ENCODE measurements at places on chromosomes 11 and 22.

- DNase-seq: no peak
Observed at GRCh38 chr22:38305471-38306448, 11.5 kb downstream of the CSNK1E start.

DNA sequence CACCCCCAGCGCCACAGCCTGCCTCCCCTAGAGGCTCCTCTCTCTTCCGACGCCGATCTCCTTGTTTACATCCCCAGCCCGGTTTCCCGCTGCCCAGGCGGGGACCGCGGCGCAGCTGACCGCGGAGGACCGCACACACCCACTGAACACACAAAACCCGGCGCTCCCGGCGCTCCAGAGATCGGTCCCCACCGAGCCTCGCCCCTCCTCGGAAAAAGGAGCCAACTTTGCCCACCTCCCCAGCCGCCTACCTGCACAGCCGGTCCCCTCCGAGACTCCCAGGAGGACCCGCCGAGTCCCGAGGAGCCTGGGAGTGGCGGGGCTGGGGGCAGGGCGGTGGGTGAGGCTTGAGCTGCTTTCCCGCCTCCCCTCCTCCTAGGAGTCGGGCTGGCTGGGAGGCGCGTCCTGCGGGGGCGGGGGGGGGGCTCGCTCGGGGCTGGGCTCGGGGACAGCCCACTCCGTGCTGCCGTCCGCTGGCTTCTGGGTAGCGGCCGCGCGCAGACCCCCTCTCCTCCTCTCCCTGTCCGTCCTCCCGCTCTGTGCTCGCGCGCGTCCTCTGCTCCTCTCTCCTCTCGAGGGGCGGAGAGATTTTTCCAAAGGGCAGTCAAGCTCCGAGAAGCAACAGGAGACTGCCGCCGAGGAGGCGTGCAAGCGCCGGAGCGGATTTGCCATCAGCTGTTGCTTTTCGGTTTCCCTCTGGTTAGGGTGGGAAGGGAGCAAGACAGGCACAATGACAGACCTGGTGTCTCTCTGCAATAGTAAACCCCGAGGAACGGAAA is at the start of gene FXYD6:
FXYD6 (minus strand) TSS at position 318 of the 779 bp plus-strand sequence. CDS start 33,882 bp downstream, outside the sequence.
- DNase-seq: no peak

DNA sequence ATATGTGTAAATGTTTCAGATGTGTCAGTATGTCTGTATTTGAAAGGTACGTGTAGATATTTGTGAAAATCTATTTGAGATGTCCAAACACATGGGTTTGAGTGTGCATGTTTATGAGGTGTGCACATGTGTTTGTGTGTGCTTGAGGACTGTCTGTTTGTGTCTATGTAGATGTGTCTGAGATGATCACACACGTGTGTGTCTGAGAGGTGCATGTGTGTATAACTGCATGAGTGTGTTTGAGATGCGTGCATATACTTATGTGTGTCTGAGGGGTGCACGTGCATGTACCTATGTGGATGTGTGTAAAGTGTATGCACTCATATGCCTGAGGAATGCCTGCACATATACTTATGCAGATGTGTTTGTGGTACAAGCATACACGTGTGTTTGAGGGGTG is 584.4 kb downstream of the BUD13 start:
- DNase-seq: no peak

GRCh38 chr11:20367313-20367948 is 3.9 kb downstream of the HTATIP2 start:
- no peak for DNase-seq

- no peak for DNase-seq
Observed at GRCh38 chr11:45799562-45799961, 5.4 kb upstream of the SLC35C1 start.

DNA sequence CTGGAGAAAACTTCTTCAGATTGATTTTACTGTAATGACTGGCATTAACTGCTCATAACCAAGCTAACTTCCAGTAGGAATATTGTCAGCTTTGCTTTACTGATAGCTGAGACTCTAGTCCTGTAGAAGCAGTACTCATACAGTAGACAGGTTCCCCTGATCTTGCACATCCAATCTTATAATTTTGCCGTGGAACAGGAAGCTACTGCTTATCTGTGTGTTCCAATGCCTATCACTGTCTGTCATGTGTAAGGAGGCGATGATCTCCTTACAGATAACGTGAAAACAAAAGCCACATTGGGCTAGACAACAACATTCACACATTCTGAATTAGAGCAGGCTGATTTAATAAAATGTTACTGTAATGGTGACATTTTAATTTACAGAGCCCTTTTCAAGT is 13.2 kb downstream of the HSD17B12 start:
- no peak for DNase-seq

DNA sequence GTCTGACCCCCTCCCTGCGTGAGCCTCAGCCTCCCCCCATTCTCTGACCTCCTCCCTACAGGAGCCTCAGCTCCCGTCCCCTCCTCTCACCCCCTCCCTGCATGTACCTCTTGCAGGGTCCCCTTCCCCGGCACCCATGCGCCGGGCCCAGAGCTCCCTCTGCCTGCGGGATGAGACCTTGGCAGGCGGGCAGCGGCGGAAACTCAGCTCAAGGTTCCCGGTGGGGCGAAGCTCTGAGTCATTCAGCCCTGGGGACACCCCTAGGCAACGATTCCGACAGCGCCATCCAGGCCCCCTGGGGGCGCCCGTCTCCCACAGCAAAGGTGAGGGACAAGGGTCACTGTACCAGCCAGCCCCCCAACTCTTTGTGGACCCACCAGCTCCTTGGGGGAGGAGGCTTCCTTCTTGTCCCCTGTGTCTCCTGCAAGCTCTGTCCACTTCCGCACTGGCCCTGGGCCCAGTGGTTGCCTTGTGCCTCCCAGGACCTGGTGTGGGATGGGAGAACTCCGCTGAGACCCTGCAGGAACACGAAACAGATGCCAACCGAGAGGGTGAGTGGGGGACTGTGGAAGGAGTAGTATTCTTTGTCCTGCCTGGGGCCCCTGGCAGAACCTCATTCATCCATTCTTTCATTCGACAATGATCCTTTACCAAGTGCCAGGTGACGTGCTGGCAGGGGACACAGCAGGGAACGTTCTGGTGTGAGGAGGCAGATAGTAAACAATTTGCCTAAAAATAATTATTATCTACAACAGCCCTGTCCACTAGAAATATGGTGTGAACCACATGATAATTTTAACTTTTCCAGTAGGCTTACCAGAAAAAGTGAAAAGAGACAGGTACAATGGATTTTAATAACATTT is 3.7 kb upstream of the RPS6KA4 start:
- DNase-seq: no peak

DNA sequence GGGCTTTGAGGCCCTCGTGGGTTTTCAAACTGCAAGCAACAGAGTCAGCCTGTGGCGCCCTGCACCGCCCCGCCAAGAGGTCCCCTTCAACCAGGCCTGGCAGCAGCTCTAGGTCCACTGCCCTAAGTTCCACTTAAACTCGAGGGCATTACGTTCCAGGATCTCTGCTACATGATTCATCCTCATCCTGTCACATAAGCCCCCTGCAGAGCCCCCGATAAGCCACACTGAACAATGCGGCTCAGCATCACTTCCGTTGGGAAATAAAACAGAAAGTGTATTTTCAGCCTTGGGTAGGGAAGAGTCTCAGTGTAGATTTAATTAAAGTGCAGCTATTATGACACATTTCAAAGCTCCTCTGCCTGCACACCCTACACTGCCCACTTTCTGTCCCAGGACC is 24.6 kb downstream of the SULT4A1 start:
- no peak for DNase-seq

DNA sequence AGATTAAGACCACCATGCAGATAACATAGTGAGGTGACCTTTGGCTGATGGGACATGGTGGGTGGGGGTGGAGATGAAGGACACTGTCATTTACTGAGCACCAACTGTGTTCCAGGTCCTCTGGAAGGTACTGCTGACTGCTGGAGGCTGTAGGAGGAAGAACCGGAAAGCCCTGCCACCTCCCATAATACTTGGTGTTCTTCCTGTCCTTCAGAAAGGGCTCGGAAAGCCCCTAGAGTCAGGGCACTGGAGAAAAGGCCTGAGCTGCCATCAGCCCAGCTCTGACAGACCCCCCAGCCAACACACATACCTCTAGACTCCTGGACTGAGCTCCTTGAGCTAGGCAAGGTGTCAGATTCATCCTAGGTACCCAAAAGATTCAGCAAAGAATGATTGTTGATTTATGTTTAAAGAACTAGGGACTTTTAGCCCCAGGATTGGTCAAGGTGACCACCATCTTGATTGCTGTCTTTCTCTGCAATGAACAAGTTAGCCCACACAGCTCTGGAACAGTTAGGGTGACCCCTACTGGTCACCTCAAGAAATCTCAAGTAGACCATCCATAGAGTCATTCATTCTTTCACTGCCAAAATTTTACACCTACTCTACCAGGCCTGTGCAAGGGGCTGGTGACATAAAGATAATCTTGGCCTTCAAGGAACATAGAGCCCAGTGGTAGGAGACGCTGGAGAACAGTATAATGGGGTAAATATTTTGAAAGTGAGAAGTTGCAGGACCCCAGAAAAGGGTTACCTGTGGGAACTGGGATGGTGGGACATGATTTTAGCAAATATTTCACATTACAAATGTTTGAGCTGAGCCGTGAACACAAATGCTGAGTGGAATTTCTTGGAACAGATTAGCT is 39.4 kb downstream of the IRAG1 start:
- DNase-seq: peak; percentile 3

GRCh38 chr11:126163074-126163700 is 48.3 kb downstream of the RPUSD4 start:
- DNase-seq: no peak

DNA sequence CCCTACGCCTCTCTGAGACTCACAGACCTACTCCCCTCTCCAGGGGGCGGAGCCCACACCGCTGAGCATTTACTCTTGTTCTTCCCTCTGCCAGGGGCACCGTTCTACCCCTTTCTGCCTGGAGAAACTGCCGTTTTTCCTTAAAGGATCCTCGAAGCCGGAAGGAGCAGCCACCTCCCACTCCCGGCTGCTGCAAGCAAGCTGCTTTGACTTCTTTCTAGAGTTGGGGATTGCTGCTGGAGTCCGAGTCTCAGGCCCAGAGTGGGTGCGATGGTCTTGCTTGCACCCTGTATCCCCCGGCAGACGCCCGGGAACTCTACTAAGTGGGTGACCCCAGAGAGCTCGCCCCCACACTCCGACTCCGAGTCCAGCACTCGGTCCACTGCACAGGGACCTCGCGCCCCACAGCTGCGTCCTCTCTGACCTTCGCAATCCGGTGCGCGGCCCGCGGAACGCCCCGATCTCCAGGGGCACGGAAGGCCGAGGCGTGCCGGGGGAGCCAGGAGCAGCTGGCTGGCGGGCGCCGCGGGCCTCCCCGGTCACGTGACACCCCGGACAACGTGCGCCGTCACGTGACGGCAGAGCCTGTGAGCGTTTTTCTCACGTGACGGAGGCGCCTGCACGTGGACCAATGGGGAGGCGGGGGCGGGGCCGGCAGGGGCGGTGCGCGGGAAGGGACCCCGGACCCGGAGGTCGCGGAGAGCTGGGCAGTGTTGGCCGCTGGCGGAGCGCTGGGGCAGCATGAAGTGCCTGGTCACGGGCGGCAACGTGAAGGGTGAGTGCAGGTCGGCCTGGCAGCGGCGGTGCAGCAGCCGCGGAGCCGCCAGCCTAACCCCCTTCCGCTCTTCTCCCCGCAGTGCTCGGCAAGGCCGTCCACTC is at the start of gene RAD9A:
RAD9A (plus strand) TSS at position 683 of the 879 bp plus-strand sequence; CDS start at position 742, 59 bp downstream.
- peak; percentile 91 for DNase-seq

GRCh38 chr11:65410936-65411680 is 11.5 kb upstream of the NEAT1 start:
- no peak for DNase-seq

DNA sequence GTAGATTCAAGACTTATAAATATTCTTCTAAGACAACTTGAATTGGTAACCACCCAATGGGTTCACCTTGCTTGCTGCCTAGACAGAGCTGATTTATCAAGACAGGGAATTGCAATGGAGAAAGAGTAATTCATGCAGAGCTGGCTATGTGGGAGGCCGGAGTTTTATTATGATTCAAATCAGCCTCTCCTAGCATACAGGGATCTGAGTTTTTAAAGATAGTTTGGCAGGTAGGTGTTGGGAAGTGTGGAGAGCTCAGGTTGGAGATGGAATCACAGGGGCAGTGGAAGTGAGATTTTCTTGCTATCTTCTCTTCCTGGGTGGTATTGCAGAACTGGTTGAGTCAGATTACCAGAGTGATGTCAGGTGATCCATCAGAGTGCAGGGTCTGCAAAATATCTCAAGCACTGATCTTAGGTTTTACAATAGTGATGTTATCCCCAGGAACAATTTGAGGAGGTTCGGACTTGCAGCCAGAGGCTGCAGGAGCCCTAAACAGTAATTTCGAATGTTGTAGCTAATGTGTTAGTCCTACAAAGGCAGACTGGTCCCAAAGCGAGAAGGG is 1448.6 kb upstream of the RAG2 start:
- no peak for DNase-seq

DNA sequence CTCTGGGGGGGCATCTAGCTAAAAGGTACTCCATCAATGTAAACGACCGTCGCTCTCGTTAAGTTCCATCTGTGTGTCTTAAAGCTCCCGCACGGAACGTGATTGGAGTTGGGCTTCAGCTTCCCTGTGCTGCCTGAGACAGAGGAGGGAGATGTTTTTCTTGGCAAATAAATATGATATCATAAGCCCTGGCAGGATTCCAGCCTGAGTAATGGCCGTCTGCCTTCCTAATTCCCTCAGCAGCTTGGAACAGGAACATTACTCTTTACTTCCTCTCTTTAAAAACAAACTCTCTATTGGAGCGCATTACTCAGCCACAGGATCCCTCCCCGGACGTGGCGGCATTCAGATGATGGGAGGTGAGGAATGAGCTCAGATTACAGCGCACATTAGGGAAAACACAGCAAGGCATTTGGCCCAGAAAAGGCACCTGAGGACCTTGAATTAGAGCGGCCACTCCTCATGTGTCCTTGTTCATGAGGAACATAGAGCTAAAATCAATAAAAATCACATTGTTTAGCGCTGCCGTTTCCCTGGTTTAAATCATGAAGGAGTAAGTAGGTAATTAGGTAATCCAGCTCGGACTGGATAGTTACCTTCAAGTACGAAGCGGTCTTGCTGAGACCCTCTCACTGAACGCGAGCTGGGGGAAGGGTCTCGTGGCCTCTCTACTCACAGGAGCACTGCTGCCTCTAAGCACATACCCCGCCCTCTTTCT is 230.4 kb downstream of the ST3GAL4 start:
- no peak for DNase-seq

DNA sequence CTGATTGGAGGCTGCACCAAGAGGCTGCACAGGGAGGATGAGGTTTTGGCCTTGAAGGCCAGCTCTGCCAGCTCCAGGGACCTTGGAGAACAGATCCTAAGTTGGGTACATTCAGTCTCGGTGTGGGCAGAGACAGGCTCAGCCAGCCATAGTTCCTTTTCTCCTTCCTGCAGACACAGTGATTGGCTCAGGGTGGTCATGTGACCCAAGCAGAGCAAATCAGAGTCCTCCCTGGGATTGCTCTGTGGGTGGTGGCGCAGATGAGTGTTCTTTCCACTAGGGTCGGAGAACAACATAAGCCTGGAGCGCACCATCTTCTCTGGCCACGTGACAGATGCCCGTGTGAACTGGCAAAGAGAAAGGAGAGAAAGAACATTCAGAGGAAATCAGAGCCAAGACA is 47.1 kb upstream of the CCND1 start:
- DNase-seq: no peak

DNA sequence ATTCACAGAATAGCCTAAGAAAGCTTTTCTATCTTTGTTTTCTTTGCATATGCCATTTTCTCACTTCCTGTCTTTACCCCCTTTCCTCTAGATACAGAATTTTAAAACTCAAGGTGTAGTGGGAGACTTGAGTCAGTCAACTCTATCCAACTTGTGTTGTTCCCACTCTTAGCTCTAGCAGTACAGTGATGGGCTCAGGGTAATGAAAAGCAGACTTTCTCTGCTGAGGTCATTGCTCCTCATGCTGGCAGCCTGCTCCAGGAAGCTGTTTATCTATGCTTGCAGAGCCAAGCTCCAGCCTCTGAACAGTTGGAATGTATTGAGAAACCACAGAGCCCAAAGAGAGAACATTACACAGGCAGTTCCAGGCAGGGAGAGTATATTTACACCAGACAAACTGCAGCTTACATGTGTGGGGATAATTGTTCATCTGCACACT is 68.1 kb downstream of the CSTPP1 start:
- no peak for DNase-seq

Measured in T follicular helper cell (primary cell).